Astrocyte (in vitro differentiated cells and primary cell): ENCODE measurements at places on chromosomes 3 and 15. TPM values are rescaled to one million over a fixed set of nuclear protein-coding genes. Genes with fewer than 3 reads are reported as not detected.

GRCh38 chr3:56810577-56811545, 9.1 kb upstream of the ARHGEF3 start:
- H3K36me3 ChIP-seq: no peaks in the 10 kb centered on the region
- H3K4me3 ChIP-seq: no peak overlapping the region
- no peak overlapping the region for H3K27ac ChIP-seq
- H3K27me3 ChIP-seq: no peaks in the 10 kb centered on the region
- no peak for DNase-seq

Gene FBXW12
- total RNA-seq: not detected in 2 replicates

Gene HES1
- 44.6 and 46.5 TPM in 2 replicates for total RNA-seq

GRCh38 chr3:87792534-87793336, 266.1 kb downstream of the CGGBP1 start:
- no peaks in the 10 kb centered on the region for H3K36me3 ChIP-seq
- H3K27me3 ChIP-seq: peaks cover 4% of the 10 kb centered on the region
- H3K27ac ChIP-seq: peak within 1 kb of the TSS; percentile 45
- DNase-seq: no peak

Gene TBC1D23
- 62.2 and 67.2 TPM in 2 replicates for total RNA-seq

DNA sequence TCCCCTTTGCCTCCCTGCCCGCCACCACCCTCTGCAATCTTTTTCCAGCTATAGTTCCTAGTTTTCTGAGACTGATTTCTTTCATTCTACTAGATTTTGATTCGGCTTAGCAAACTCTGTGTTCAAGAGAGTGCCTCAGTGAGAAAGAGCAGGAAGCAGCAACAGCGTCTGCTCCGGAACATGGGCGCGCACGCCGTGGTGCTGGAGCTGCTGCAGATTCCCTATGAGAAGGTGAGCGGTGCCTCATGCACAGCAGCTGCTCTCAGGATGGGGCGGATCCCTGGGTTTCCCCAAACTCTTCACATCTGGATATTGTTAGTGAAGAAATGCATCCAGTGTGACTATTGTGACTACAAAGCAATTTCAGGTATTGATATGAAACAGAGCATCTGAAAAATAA, 191.8 kb downstream of the ITPR1 start:
- no peak overlapping the region for H3K4me3 ChIP-seq
- no peak overlapping the region for H3K27ac ChIP-seq
- H3K36me3 ChIP-seq: no peaks in the 10 kb centered on the region
- no peak for DNase-seq
- H3K27me3 ChIP-seq: no peaks in the 10 kb centered on the region

GRCh38 chr3:44015170-44015569, 226.5 kb upstream of the TOPAZ1 start:
- H3K4me1 ChIP-seq: no peaks in the 10 kb centered on the region
- H3K27me3 ChIP-seq: no peaks in the 10 kb centered on the region
- H3K4me3 ChIP-seq: no peak overlapping the region
- no peak overlapping the region for H3K27ac ChIP-seq
- no peaks in the 10 kb centered on the region for H3K36me3 ChIP-seq

DNA sequence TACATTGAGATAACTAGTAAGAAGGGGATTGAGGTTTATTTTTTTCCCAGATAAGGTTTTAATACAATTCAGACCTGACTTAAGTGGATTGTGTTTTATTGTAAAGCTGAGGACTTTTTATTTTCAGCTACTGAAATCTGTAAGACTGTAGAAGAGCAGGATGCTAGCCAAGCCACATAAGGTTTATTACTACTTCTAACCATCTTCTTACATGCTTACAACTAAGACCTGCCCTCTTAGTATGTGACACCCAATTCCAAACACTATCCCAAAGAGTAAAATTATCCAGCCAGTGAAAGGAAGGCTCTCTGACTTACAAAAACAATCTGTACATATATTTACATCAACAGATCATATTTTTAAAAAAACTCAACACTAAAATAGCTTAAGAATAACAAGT, 564.5 kb upstream of the NAALADL2 start:
- no peak overlapping the region for H3K27ac ChIP-seq
- H3K4me3 ChIP-seq: no peak overlapping the region
- no peaks in the 10 kb centered on the region for H3K27me3 ChIP-seq
- H3K4me1 ChIP-seq: no peaks in the 10 kb centered on the region
- DNase-seq: no peak

Gene ACAN
- 0.34 and 0.36 TPM in 2 replicates for total RNA-seq

DNA sequence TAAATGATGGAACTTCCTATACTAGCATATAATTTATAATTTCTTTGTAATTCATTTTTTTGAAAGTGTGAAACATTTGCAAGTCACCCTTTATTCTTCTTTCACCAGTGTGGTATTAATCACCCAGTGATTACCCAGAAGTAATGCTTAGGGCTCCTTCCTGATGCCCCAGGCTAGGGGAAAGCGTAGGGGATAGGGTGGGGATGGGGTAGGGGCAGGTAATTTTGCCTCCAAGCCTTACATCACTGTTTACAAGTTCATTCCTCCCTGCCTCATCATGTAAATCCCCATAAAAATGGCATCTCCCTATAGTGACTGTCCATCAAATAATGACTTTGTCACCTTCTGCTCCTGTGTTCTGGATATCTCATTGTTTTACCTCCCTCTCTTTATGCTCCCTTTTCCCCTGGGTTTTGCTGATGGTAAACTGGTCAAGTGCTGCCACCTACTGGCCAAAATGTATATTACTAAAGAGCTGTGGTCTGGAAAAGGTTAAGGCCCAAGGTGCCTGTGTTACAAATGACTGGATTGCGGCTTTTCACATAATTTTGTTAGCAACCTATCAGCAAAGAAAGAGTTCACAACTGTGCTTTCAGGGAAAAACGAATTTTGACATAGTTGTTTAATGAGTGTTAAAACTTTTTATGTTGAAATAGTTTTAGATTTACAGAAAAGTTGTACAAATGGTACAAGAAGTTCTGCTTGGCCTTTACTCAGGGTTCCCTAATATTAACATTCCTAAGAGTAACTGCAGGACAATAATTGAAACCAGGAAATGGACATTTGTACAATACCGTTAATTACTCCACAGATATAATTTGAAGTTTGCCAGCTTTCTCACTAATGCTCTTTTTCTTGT, 54.7 kb downstream of the ONECUT1 start:
- no peak overlapping the region for H3K4me3 ChIP-seq
- peak; percentile 43 for DNase-seq
- H3K36me3 ChIP-seq: no peaks in the 10 kb centered on the region
- H3K4me1 ChIP-seq: no peaks in the 10 kb centered on the region
- H3K27ac ChIP-seq: no peak overlapping the region

DNA sequence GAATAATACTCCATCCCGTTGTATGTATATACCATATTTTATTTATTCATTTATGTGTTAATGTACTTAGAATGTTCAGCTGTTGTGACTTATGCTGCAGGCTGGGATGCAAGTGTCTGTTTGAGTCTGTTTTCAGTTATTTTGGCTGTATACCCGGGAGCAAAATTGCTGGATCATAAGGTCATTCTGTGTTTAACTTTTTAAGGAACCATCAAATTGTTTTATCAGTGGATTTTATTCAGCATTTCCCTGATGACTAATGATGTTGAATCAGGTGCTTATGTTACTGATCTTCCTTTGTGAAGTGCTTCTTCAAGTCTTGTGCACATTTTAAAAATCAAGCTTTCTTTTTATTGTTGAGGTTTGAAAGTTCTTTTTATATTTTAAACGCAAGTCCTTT, 118.1 kb downstream of the SLC25A26 start:
- no peak overlapping the region for H3K27ac ChIP-seq
- peak; percentile 75 for DNase-seq
- peaks cover 17% of the 10 kb centered on the region for H3K4me1 ChIP-seq
- H3K36me3 ChIP-seq: no peaks in the 10 kb centered on the region
- H3K27me3 ChIP-seq: no peaks in the 10 kb centered on the region
- H3K4me3 ChIP-seq: no peak overlapping the region

Gene SLC12A6
- total RNA-seq: 15.8 and 17.8 TPM in 2 replicates

- H3K4me3 ChIP-seq: no peak overlapping the region
- H3K36me3 ChIP-seq: no peaks in the 10 kb centered on the region
- no peaks in the 10 kb centered on the region for H3K27me3 ChIP-seq
- no peak overlapping the region for H3K27ac ChIP-seq
- H3K4me1 ChIP-seq: no peaks in the 10 kb centered on the region
These were observed 23.0 kb upstream of the EPHB1 start for GRCh38 chr3:134772011-134772410.

Gene CA12
- total RNA-seq: 0.54 and 0.70 TPM in 2 replicates

Gene SLC12A1
- not detected in 2 replicates for total RNA-seq

Gene CGNL1
- total RNA-seq: 10.2 and 11.0 TPM in 2 replicates

- peak overlapping the region; percentile 73 for H3K4me3 ChIP-seq
- peak overlapping the region; percentile 100 for H3K27ac ChIP-seq
- peak; percentile 34 for DNase-seq
- no peaks in the 10 kb centered on the region for H3K36me3 ChIP-seq
- no peaks in the 10 kb centered on the region for H3K27me3 ChIP-seq
These were observed 643 bp upstream of the RNU5B-1 start for GRCh38 chr15:65303687-65304380.

- no peak overlapping the region for H3K4me3 ChIP-seq
- H3K36me3 ChIP-seq: peaks cover 26% of the 10 kb centered on the region
- no peaks in the 10 kb centered on the region for H3K4me1 ChIP-seq
- no peak overlapping the region for H3K27ac ChIP-seq
- peak; percentile 14 for DNase-seq
These were observed 26.8 kb downstream of the TIMMDC1 start for GRCh38 chr3:119524931-119525662.

Gene MYD88
- total RNA-seq: 50.6 and 55.8 TPM in 2 replicates

Gene C3orf18
- 7.2 and 8.0 TPM in 2 replicates for total RNA-seq

- H3K4me3 ChIP-seq: no peak overlapping the region
- H3K27me3 ChIP-seq: no peaks in the 10 kb centered on the region
- no peaks in the 10 kb centered on the region for H3K36me3 ChIP-seq
- DNase-seq: no peak
- H3K4me1 ChIP-seq: no peaks in the 10 kb centered on the region
These were observed 21.2 kb upstream of the IGF2BP2 start for GRCh38 chr3:185846037-185846436.

DNA sequence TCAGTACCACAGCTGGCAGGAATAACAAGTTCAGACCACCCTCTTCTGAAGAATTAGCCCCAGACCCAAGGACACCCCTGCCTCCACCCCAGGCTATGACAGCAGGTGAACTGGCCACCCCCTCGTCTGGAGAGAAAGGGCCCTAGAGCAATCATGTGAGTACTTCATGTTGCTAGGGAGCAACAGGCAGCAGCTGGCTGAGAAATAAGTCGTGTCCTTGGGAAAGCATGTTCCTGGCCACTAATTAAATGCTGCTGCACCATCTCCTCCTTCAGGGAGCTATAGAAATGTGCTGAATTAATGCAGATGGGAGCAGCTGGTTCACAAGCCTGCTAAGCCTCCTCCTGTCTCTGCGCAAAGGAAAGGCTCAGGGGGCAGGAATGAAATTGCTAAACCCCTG, 31.5 kb downstream of the MRPS11 start:
- no peak overlapping the region for H3K27ac ChIP-seq
- H3K4me1 ChIP-seq: no peaks in the 10 kb centered on the region
- H3K36me3 ChIP-seq: peaks cover 2% of the 10 kb centered on the region
- DNase-seq: no peak

Gene MAP1A
- total RNA-seq: 138 and 142 TPM in 2 replicates

DNA sequence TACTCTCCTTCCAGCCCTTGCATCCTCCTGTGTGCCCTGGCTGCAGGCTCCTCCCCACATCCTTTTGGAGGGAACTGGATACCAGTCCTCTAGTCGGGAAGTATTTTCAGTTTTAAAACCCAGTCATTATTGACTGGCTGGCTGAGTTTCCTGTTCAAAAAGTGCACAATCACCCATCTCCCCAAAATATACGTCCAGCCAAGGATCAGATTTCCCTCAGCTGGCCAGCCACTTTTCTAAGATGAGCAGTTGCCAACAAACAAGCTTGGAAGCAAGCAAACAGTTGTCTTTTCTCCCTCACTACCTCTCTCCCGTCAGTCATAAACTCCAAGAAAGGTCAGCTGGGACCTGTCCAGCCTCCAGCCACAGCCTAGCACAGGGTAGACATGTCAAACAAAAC, 147.7 kb upstream of the GALNT15 start:
- peak; percentile 25 for DNase-seq
- no peaks in the 10 kb centered on the region for H3K27me3 ChIP-seq
- no peak overlapping the region for H3K27ac ChIP-seq
- no peak overlapping the region for H3K4me3 ChIP-seq
- peaks cover 23% of the 10 kb centered on the region for H3K4me1 ChIP-seq

Gene GBE1
- 58.6 and 60.3 TPM in 2 replicates for total RNA-seq

DNA sequence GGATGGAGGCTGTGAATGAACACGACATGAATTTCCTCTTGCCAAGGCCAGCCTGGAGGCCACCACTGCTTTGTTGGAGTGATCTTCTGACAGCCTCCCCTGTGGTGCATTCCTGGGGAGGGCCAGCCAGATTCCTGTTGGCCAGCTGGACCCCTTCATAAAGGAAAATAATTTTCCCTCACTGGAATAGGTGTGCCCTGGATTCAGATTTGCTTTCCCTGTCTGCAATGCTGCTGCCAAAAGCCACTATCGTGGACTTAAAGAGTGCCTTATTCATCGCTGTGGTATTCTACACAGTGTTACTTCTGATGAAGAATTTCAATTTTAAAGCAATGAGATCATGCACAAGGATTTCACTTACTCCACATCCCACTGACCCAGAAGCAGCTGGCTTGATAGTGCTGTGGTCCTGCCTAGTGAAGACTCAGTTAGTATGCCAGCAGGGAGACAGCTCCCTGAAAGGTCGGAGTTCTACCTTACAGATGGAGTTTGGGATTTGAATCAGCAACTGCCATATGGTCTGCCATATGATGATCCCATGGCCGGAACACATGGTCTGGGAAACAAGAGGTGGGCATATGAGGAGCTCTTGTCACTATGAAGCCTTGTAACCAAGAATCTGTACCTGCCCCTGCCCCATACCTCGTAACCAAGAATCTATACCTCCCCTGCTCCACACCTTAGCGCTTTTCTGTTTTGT, 145.2 kb downstream of the KLF13 start:
- peak; percentile 97 for DNase-seq
- no peak overlapping the region for H3K4me3 ChIP-seq
- peaks cover 3% of the 10 kb centered on the region for H3K27me3 ChIP-seq
- no peaks in the 10 kb centered on the region for H3K36me3 ChIP-seq

- peaks cover 49% of the 10 kb centered on the region for H3K27me3 ChIP-seq
- no peak overlapping the region for H3K27ac ChIP-seq
- H3K4me3 ChIP-seq: no peak overlapping the region
- no peaks in the 10 kb centered on the region for H3K4me1 ChIP-seq
These were observed 1.2 kb downstream of the RASGRF1 start for GRCh38 chr15:79089331-79089889.

Gene SERPINI2
- 0.32 TPM in 1 of 2 replicates, not detected in the other for total RNA-seq

- no peak overlapping the region for H3K27ac ChIP-seq
- H3K36me3 ChIP-seq: no peaks in the 10 kb centered on the region
- H3K27me3 ChIP-seq: no peaks in the 10 kb centered on the region
- H3K4me3 ChIP-seq: no peak overlapping the region
- peaks cover 7% of the 10 kb centered on the region for H3K4me1 ChIP-seq
These were observed 404.2 kb upstream of the RGMA start for GRCh38 chr15:93493172-93493571.

GRCh38 chr15:100769975-100770340, 109.7 kb upstream of the ALDH1A3 start:
- peaks cover 5% of the 10 kb centered on the region for H3K4me1 ChIP-seq
- no peaks in the 10 kb centered on the region for H3K27me3 ChIP-seq
- no peak overlapping the region for H3K4me3 ChIP-seq

Gene STRIT1
- total RNA-seq: not detected in 2 replicates

Gene ADCY5
- total RNA-seq: 1.2 and 1.5 TPM in 2 replicates

GRCh38 chr3:156511987-156512677, 42.8 kb downstream of the SSR3 start:
- no peaks in the 10 kb centered on the region for H3K4me1 ChIP-seq
- no peak overlapping the region for H3K4me3 ChIP-seq
- H3K36me3 ChIP-seq: no peaks in the 10 kb centered on the region
- no peak overlapping the region for H3K27ac ChIP-seq
